ENCODE measurements at places on chromosomes 6 and 20. TPM values are rescaled to one million over a fixed set of nuclear protein-coding genes. Genes with fewer than 3 reads are reported as not detected.

GRCh38 chr6:12233693-12234571 lies 56.2 kb upstream of the EDN1 start:
- peak; percentile 83 for DNase-seq

- DNase-seq = no peak
Observed at GRCh38 chr6:71602385-71603007, 283.9 kb upstream of the RIMS1 start.

DNA sequence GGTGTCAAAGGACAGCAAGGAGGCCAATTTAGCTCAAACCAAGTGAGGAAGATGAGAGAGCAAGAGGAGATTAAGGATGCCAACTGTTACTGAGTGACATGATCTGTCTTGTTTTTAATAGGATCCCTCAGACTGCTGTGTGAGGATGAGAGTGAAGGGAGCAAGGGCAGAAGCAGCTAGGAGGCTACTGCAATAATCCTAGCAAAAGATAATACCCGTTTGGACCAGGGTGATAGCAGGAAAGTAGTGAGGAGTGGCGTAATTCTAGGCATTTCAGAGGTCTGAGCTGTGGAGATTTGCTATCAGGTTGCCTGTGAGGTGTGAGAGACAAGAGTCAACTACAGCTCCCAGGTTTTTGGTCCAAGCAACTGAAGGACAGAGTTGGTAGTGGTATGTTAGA lies 14.7 kb downstream of the UBE2V1 start:
- no peak for DNase-seq

GRCh38 chr6:44641344-44642031 lies 254.0 kb downstream of the CDC5L start:
- DNase-seq = peak; percentile 67

DNA sequence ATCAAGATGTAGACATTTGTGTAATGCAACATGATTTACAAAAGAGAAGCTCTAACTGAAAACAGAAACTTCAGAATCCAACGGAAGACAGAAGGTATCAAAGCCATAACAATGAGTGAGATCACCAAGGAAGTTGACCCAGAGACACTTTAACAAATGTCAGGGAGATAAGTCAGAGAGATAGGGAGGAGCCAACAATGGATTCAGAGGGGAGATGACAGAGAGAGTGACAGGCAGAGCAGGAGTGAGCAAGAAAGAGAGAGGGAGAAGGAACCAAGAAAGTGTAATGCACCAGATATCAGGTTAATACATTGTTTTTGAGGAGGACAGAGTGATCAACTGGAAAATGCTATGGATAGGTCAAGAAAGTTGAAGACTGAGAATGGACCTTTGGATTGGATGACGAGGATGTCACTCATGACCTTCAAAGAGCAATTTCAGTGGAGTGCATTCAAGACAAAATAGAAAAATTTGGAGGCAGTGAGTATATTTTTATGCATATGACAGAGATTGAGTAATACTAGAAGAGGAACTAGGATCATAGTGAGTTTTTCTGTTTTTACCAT lies 86.6 kb downstream of the TRDN start:
- DNase-seq = no peak

DNA sequence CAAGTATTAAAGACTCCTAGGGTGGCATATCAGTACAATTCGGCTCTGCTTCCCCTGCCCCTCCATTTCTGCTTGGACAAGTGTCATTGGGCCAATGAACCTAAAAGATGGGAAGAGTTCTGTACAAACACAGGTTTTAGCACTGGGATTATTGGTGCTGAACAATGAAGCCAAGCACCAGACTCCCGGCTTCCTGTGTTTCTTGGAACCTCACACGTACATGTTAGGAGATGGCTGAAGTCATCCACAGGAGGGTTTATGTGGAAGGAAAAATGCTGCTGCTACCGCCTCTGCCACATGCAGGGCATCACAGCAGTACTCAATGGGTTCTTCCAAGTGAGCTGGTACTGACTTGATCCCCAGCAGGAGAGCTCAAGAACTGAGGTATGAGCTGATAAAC lies 49.7 kb downstream of the TNFRSF21 start:
- DNase-seq = no peak

- DNase-seq = no peak
Observed at GRCh38 chr6:135251498-135252441, 70.7 kb downstream of the MYB start.

- no peak for DNase-seq
Observed at GRCh38 chr6:18400831-18401446, 13.8 kb downstream of the RNF144B start.

GRCh38 chr6:89134723-89135122 lies 11.1 kb upstream of the PM20D2 start:
- DNase-seq = no peak

- no peak for DNase-seq
Observed at GRCh38 chr6:467111-467510, 75.6 kb downstream of the IRF4 start.

GRCh38 chr6:130922922-130923321 lies 95.7 kb downstream of the SMLR1 start:
- DNase-seq = no peak

DNA sequence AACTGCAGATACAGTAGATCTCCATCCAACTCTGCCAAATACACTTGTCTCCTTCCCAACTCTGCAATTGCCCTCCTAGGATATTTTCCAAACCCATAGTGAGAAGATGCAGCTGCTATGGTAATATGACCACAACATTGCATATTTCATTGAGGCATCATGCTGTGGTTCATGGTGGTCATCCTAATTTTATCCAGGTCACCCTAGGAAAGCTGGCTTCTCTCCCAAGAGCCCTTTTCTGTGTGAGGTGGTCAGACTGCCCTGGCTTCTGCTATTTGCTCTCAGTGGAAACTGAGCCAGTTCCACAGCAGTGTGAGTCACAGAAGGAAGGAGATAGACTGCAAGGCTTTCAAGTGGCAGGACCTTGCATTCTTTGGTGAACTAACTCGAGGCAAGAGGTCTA lies 5.5 kb downstream of the OGFRL1 start:
- peak; percentile 99 for DNase-seq

- no peak for DNase-seq
Observed at GRCh38 chr6:34383656-34384320, 8.7 kb downstream of the NUDT3 start.

- DNase-seq = no peak
Observed at GRCh38 chr6:114534813-114535212, 192.0 kb upstream of the HS3ST5 start.

DNA sequence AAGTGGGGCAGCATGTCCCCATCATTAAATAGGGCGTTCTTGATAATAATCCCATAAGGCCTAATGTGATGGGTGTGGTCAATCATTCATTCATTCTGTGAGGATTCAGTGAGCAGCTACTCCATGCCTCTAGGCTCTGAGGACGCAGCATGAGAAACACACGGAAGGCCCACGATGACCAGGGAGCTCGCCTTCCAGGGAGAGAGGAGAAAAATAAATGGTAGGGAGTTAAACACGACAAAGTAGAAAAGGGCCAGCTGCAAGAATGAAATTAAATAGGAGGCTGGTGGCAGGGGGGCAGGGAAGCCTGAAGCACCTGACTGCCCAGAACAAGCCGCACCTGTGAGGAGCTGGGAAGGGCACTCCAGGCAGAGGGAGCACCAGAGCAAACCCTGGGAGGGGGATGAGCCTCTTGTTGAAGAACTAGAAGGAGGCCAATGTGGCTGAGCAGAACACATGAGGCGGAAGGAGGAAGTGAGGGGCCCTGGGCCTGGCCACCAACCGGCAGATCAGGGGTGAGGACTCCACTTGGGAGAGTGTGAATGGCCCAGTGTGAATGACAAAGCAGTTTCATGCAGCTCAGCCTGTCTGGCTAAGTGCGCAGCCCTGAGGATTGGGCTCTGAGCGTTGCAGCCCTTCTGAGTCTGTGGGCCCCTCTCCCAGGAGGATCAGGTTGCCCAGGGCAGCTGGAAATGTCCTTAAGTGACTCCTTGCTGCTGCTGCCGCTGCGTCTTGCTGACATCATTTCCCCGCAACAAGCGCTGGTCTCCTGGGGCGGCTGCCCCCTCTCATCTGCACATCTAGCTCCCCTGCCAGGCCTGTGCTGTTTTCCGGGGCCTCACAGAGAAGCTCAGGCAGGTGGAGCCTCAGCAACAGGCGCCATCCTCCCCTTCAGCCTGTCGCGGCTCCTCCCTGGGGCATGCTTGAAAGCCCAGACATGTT lies 99.9 kb downstream of the CDH26 start:
- no peak for DNase-seq

GRCh38 chr6:63352544-63353285 lies 32.9 kb upstream of the LGSN start:
- peak; percentile 27 for DNase-seq

DNA sequence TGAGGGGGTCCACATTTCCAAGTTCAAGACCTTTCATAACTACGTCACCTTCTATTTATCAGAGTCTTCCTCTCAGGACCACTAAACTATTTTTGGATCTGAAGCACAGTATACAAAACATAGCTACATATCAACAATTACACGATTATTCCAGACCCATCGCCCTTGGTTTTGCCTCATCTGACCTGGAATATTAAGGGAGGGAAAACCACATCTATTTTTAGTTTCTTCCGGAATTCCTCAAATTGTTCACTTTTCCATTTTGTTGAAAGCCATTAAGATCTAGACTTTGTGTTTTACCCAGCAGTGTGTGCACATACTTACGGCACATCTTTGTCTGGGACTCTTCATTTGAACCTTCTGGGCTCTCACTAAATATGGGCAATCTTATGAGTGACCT lies 12.0 kb upstream of the ADGRF5 start:
- DNase-seq = peak; percentile 65

- DNase-seq = peak; percentile 23
Observed at GRCh38 chr6:117531809-117532725, 49.6 kb downstream of the DCBLD1 start.

DNA sequence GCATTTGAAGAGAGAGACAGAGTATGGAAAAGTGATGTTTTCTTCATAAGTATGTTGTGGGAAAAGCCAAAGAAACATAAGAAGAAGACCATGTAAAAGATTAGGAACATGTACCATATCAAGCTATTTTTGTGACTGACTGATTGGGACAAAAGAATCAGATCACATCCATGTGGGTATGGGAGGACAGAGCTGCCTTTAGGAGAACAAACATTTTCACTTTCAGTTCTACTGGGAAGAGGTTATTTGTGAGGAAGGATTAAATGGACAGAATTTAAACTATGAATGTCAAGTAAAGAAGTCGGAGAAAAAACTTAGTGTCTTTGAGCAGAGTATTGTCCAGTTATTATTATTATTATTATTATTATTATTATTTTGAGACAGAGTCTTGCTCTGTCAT lies 124.4 kb upstream of the HCRTR2 start:
- peak; percentile 15 for DNase-seq

- DNase-seq = no peak
Observed at GRCh38 chr6:12608874-12609273, 107.7 kb upstream of the PHACTR1 start.

DNA sequence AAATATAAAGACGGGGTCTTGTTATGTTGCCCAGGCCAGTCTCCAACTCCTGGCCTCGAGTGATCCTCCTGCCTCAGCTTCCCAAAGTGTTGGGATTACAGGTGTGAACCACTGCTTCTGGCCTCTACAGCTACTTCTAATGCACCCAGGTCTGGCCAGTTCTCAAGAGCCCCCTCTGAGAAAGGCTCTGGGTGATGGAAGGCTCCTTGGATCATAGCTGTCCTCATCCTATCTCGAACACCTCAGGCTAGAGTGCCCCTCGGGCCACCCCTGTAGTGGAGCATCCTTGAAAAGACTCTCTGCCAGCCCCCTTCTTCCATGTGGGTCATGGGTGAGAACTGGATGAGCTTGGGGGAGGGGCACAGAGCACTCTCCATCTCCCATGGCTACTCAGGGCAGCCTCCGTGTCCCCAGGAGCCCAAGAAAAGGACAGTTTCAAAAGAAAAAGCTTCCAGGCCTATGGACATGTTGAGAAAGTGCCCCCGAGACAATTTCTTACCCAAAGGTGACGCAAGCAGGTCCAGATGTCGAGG lies 714 bp upstream of the MYLK2 start:
- no peak for DNase-seq

GRCh38 chr20:62449951-62450691 lies 22.8 kb upstream of the RBBP8NL start:
- peak; percentile 14 for DNase-seq

GRCh38 chr20:64130876-64131275 lies 23.5 kb upstream of the NPBWR2 start:
- DNase-seq = no peak

GRCh38 chr6:114735025-114735735 lies 392.4 kb upstream of the HS3ST5 start:
- peak; percentile 5 for DNase-seq

DNA sequence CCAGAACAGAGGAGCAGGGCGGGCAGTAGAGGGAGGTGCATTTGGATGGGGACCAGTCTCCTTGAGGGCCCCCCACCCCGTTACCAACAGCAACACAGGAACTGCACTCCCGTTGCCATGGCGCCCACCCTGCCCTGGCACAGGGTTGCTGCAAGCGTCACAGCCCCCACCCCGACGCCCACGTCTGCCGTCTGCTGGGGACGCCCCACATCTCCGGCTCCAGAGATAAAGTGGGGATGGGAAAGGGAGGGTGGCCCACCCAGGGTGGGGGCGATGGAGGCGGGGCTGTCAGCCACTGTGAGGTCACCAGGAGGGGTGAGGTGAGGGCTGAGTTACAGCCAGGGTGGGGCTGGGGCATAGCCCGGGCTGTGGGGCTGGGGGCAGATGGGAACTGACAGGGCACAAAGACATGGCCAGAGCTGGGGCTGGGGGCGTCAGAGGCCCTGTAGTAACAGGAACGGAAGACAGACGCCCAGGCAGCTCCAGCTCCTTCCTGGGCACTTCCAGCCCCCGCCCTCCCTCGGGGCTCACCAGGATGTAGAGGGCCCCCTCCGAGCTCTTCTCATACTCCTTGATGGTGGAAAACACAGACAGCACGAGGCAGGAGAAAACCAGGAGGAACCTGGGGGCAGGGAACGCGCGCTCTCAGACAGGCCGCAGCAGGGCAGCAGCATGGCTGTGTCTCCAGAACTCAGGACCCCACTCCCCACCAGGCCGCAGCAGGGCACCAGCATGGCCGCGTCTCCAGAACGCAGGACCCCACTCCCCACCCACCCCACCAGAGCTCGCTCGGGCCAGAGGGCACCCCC lies 26.0 kb downstream of the KCNQ2 start:
- no peak for DNase-seq

- DNase-seq = no peak
Observed at GRCh38 chr6:145555084-145555483, 180.2 kb downstream of the EPM2A start.

- DNase-seq = no peak
Observed at GRCh38 chr6:96812077-96812703, 25.1 kb downstream of the GPR63 start.

GRCh38 chr6:77030929-77031674 lies 432.2 kb downstream of the HTR1B start:
- peak; percentile 70 for DNase-seq

The FAM83C gene
- total RNA-seq = not detected

The PROKR2 gene
- 0.10 TPM for total RNA-seq

The TMEM200A gene
- 30.9 TPM for total RNA-seq

The LY6G6D gene
- not detected for total RNA-seq

The MARCKS gene
- 168 TPM for total RNA-seq

The ANKRD66 gene
- total RNA-seq = not detected

The FOXA2 gene
- not detected for total RNA-seq

The RUNX2 gene
- 18.9 TPM for total RNA-seq

The MATN4 gene
- total RNA-seq = 0.10 TPM

The ZNF334 gene
- total RNA-seq = not detected
